ENCODE measurements at places on chromosomes 4 and X.
A peak's percentile ranks its signal among the peaks of the same experiment; 100 is the strongest.

- no peak for DNase-seq
Measured at GRCh38 chr4:182604161-182604622, 313.0 kb downstream of the DCTD start.

- no peak for DNase-seq
Measured at GRCh38 chrX:124325732-124326131, 6.7 kb upstream of the TEX13D start.

- DNase-seq = peak; percentile 51
Measured at GRCh38 chr4:48698029-48698971, 81.8 kb downstream of the FRYL start.

DNA sequence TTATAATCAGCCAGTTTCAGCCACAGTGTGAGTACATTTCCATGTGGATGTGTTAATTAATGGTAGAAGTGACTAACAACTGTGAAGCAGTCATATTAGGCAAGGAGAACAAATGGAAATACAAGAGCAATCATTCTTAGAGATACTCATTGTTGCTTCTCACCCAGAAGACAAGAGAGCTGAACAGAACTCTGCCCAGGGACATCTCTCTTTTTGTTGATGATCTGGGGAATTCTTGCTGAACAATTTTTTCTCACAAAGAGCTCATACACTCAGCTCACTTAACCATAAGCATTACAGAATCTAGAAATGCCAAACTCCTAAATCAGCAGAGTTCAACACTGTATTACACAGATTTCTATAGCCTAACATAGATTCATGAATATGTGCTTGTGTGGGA is 150.1 kb downstream of the COMMD8 start:
- DNase-seq = no peak

DNA sequence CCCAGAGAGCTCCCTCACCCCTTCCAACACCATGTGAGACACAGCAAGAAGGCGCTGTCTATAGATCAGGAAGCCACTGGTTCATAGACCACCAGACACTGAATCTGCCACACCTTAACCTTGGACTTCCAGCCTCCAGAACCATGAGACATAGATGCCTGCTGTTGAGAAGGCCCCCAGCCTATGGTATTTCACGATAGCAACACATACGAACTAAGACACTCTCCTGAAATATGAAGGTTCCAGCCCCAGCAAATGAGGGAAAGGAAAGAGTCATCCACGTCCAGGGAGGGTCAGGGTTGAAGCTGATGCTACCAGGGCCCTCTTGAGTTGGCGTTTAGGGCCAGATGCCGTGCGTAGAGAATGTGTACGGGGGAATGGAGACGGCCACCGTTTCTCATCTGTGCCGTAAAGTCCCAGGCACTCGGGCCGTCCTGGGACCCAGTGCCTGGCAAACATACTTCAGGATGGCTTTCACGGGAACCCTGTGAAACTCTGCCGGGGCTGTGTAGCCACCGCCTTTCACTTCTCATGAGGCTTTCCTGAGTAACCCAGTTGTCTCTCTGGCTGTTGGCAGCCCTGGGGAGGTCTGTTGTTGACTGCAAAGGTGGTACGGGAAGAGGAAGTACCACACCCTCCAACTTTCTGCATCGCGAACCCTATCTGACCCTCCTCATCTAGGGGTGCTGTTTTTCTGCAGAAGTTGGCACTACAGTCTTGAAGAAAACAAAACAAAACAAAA is 17.7 kb upstream of the P2RY8 start:
- DNase-seq = no peak

- no peak for DNase-seq
Measured at GRCh38 chr4:99219479-99219878, 433 bp upstream of the ADH6 start.

DNA sequence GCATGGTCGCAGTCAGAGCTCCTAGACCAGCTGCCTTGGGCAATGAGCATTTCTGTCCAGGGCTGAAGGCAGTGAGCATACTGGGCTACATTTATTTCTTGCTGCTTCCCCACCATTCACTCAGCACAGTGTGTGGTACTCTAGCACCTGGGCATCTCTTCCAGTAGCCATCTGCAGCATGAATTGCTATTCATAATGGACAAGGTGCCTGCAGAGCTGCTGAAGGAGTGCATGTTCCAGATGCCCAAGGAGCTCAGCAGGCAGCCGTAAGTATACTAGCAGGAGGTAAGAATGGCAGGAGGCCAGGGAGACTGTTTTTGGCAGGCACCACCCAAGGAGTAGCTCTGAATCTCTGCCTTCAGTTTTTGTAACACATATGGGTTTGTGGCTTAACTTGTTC is 110.4 kb upstream of the RXFP1 start:
- no peak for DNase-seq

DNA sequence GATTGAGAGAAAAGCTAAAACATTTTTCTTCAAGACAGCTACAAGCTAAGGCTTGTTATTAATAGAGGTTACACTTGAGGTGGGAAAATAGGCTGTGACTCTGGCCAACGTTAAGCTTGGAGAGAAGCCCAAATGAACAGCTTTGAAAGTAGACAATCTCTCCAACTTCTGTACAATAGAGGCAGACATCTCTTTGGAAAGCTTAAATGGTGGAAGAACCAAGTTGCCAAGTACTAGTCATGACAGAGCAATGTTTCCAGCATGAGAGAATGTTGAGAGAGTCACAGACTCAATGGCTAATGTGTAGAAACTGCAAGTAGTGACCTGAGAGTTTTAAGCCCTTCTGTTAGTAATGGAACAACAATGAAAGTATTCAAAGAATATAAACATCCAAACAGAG is 298.1 kb downstream of the INPP4B start:
- DNase-seq = no peak

- DNase-seq = no peak
Measured at GRCh38 chrX:25536307-25536970, 520.7 kb upstream of the ARX start.

GRCh38 chr4:27018910-27019309 is 158.3 kb downstream of the STIM2 start:
- DNase-seq = no peak

GRCh38 chr4:105150503-105150902 is 3.8 kb downstream of the TET2 start:
- DNase-seq = no peak

- DNase-seq = no peak
Measured at GRCh38 chr4:90095000-90095399, 32.2 kb upstream of the CCSER1 start.

GRCh38 chr4:94583914-94584641 is 132.3 kb downstream of the PDLIM5 start:
- no peak for DNase-seq

DNA sequence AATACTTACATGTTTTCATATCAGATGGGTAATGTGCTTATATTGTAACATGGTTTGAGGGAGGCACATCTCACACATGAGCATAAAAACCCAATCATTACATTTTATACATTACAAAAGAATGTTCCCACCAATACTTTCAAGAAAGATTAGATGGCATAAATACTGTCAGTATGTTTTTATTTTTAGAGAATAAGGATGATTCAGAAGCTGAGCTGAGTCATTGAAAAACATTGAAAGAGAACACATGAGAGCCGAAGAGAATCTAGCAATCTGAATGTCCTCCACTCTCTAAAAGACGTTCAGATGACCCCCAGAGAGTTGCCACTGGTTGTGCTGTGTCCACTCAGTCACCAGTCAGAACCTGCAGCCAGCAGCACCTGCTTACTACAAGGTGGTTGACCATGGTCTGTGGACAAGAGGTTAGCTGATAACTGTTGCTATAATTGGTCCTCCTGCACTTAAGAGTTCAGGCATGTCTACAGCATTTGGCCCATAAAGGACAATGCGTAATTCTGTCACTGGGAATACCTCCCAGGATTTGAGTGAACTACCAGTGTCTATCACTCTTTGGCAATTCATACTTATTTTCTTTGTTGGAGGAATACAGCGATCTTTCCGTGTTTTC is 382.2 kb upstream of the IGFBP7 start:
- no peak for DNase-seq

GRCh38 chr4:3441501-3442459 is at the start of gene HGFAC:
Gene HGFAC, plus strand, starts transcription at chr4:3441968. Its CDS starts 34 bp downstream, at chr4:3442002.
- no peak for DNase-seq

GRCh38 chr4:180058691-180059215 is 2184.4 kb upstream of the TENM3 start:
- no peak for DNase-seq

DNA sequence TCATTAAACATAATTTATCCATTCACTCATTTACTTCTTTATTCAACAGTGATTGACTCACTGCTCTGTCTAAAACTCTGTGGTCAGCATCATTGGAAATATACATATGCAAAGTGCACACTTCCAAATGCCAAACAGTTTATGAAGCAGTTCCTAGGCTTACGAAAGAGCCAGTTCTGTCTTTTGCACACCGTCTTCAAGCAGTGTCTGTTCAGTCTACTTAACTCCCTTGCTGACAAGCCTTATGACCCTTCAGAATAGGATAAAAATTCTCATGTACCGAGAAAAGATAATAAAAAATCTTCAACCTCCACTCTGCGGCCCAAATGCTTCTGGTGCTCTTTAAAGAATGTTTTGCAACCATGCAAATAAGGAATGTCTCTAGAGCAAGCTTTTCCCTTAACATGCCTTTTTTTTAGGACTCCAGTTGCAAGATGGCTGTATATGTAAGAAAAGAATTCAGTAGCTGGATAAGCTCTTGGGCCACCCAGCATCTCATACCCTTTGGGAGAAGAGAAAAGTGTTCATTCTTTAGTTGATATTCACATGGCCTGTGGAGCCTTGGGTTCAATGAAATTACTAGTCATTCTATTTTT is 1037.0 kb upstream of the SLIT2 start:
- no peak for DNase-seq

- no peak for DNase-seq
Measured at GRCh38 chr4:7967501-7968261, 28.0 kb upstream of the AFAP1 start.

- no peak for DNase-seq
Measured at GRCh38 chr4:62644372-62644771, 1444.2 kb downstream of the ADGRL3 start.

DNA sequence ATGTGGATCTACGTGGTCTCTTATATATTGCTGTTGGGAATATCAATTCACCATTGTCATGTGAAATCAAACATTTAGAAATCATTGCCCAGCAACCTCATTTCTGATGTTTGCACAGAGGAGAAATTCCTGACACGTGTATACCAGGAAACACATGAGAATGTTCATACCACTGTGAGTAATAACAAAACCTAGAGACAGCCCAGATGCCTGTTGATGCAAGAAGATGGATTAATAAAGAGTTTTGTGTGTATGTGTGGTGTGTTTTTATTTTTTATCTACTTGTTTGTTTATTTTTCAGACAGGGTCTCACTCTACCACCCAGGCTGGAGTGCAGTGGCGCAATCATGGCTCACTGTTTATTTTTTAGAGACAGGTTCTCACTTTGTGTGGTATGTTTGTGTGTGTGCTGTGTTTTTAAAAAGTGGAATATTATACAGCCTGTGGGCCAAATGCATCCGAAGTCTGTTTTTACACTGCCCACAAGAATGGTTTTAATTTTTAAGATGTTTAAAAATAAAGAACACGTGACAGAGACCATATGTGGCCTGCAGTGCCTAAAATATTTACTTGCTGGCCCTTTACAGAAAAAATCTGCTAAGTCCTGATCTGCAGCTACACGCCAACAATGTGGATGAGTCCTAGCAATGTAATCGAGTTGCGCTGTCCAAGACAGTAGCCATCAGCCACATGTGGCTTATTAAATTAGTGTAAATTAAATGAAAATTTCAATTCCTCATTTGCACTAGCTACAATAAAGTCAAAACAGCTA is 39.2 kb downstream of the TXLNG start:
- no peak for DNase-seq

DNA sequence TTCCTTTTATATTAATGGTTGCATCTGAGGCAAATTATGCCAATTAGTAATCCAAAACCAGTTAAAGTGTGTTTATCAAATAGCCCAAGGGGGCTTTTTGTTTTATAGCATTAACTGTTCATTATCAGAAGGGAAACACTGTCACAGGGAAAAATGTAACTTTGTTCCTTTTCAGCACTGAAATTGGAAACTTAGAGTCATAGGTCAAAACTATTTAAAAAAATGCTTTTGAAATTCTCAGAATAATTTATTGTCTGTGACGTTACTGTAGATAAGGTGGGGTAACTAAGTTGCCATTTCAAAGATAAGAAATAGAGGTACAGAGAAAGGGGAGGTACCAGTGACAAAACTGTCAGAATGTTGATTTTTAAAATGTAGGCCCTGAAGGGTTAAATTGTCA is 129.3 kb downstream of the AKAP4 start:
- DNase-seq = no peak

DNA sequence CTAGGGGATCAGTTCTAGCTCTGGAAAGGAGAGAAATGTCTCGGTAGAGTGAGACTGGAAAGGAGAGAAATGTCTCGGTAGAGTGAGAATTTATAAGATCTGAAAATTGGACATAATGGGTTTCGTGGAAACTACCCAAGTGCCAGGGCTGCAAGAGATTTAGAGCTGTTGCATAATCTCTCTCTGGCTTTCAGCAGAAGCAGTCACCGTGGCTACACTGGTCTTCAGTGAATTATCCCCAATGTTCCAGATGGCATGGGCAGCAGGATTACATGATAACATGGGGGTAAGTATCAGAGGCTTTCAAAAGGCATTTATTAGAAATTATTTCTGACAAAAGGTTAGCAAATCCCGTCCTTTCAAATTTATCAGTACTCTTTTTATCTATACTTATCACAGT is 435.5 kb downstream of the NKX6-1 start:
- no peak for DNase-seq

- no peak for DNase-seq
Measured at GRCh38 chr4:122178961-122179360, 26.8 kb downstream of the BLTP1 start.

DNA sequence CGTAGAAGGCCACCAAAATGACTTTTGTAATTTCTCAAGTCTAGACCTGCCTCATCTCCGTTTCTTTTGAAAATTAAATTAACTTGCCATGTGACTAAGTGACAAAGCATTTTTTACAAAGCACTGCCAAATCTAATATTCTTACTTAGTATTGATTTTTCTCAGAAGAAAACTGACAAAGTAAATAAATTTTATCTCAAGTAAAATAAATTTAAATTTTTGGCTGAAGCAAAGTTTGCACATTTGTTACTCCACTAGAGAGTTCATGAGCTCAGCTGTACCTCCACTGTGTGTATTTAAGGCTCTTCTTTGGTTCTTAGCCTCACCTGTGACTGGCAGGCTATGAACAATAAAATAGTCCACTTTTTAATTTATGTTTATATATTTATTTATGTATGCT is 441.1 kb upstream of the PCDH10 start:
- DNase-seq = no peak

DNA sequence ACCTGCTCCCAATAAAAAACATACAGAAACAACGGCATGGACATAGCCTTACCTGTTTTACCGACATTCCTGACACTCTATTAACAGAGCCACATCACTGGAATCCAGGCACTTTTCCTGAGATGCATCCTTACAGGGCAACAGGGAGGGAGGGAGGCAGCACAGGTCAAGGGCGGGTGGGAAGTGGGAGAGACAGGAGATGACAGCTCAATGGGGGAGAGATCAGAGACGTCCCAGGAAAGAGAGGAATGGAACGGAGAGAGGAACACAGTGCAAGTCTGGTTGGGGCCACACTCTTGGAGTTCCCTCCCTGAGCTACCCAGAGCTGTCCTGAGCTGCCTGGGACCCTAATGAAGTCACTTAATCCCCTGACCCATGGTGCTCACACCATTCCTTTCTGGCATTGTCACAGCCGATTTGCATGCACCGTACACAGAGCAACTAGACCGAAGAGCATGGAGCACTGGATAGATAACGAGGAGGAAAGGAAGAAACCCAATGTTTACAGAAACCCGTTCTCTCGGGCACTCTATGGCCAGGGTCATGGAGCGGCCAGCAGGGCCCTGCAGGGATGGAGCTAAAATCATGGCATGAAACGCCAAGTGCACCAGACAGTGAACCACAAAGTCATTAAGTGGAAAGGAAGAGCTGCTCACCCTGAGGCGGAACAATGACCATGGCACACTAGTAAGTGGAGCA is 93.1 kb downstream of the NSUN7 start:
- DNase-seq = no peak

GRCh38 chr4:99564921-99565320 is 1.1 kb upstream of the TRMT10A start:
- no peak for DNase-seq
